HL-60 (cell line): ENCODE measurements at places on chromosomes 1 and 21.

DNA sequence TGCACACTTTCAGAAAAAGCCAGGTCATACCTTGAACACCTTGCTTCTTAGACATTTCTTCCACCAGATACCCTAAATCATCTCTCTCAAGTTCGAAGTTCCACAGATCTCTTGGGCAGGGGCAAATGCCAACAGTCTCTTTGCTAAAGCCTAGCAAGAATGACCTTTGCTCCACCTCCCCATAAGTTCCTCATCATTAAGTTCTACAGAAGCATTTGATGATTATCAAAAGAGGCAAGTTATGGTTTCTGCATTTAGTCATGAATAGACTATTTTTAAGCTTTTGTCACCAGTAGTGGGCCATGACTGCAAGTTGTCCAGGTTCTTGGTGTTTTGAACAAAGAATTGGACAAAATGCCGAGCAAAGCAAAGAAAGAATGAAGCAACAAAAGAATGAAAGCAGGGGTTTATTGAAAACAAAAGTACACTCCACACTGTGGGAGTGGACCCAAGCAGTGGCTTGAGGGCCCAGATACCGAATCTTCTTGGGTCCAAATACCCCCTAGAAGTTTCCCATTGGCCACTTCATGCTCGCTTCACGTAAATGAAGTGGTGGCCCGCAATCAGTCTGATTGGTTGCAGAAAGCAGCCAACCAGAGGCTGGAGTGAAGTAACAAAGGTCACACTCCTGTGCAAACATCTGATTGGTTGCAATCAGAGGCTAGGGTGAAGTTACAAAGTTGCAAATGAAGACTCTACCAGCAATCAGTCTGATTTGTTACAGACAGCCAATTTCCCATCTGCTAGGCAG is 9.8 kb upstream of the EGLN1 start:
- no peak for DNase-seq

DNA sequence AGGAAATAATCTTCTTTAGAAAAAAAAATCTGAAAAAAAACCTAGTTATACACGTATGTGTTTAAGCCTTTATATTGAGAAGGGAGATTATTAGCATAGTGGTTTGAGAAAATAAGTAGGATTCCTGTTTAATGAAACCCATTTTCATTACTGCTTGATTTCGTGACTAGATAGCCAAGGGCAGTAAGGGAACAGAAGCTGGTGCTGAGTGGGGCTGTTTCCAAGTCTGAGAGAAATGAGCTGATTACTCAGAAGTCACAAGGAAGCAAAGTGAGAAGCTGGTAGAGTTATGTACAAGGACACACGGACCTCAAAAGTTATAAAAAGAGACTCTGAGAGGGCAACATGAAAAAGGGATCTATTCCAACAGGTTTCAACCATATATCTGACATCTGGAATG is 256.5 kb downstream of the TTLL7 start:
- DNase-seq = no peak

DNA sequence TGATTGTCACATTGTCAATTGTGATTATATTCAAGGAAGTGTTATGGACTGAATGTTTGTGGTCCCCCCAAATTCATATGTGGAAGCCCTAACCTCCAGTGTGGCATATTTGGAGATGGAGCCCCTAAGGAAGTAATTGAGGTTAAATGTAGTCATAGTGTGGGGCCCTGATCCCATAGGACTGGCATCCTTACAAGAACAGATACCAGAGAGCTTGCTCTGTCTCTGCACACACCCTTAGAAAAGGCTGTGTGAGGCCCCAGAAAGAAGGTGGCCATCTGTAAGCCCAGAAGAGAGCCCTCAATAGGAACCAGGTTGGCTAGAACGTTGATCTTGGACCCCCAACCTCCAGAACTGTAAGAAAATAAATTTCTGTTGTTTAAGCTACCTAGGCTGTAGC is 28.1 kb downstream of the VANGL1 start:
- no peak for DNase-seq

GRCh38 chr1:8382608-8383505 is 64.9 kb downstream of the SLC45A1 start:
- DNase-seq = peak; percentile 75

DNA sequence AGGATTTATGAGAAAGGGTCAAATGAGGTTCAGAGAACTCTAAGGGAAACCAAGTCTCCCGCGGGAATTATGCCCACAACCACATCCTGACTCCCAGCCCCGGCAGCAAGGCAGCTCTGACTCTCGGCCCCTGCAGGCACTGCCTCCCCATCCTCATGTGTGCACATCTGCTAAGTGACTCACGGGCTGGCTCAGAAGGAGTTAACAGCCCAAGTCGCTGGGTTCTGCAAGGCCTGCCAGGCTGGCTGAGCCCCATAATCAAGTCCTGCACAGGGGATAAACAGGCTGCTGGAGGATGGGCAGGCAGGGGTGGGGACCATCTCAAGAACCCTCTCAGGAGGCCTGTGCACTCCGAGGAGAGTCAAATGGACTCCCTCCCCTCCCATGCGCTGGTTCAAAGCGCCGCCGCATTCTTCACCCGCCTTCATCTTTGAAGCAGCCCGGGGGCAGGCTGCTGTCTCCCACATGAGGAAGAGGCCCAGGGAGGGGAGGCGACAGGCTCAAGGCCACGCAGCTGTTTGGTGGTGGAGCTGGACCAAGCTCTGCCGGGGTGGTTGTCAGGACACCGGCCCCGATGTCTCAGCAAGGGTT is 344.3 kb downstream of the MATN1 start:
- no peak for DNase-seq

- DNase-seq = no peak
Observed at GRCh38 chr21:16058896-16059295, 329.1 kb downstream of the USP25 start.

DNA sequence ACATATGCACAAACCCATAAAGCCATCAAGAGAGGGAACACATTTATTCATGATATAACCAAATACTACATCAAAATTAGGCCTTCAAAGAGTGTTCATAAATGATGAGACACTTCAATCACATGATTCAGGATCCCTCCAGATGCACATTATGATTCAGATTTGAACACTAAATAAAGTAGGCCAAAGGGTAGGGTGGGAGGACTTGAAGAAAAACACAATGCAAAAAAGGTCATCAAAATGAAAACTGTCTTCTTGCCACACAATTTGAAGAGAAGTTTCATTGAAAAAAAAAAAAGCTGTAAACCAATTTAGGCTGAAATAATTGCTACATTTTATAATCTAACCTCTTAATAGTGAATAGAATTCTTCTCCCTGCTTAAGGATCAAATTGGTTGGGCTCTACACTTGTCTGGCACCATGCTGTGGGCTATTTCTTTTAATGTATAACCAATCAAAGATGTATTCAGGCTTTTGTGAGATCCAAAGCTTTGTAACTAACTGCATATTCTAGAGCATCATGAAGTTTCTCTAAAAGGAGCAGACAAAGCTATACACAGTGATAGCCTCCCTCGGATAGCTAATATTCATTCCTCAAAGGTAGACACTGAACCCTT is 58.1 kb downstream of the ZSWIM5 start:
- DNase-seq = no peak

GRCh38 chr1:202806845-202807450 is 1.3 kb downstream of the KDM5B start:
- DNase-seq = no peak

DNA sequence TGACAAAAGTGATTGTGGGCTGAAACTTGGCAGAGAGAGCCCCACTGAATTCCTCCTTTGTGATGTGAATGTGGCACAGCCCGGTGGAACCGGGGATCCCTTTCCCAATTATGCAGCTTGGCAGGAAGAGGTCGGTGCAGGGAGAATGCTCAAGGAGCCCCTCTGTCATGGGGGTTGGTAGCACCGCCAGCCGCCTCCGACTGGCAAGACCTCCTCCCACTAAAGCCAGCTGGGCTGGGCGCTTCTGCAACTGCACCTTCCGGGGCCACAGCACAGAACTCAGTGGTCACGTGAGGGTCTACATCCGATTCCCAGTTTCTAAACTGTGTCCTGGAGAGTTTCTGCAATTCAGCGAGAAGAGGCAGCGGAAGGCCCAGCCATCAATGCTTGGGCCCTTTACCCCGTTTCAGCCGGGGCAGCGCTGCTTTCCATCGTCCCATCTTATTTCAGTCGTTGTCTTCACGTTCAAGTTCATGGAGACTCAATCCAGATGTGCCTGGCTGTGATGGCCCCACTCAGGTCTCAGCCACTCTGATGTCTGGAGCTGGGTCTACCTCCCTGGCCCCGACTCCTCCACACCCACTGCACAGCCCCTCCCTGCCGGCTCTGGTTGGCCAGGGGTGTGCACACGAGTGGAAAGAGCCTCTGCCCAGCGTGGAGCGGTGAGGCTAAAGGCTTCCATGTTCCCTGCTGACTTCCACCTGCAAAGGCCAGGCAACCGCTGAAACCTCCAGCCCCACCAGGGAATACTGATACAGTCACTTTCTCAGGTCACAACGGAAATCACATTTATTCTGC is 39.8 kb upstream of the FHAD1 start:
- no peak for DNase-seq

- DNase-seq = no peak
Observed at GRCh38 chr1:13793088-13793730, 93.2 kb downstream of the PRDM2 start.

- DNase-seq = no peak
Observed at GRCh38 chr1:218813237-218813636, 360.4 kb upstream of the LYPLAL1 start.

DNA sequence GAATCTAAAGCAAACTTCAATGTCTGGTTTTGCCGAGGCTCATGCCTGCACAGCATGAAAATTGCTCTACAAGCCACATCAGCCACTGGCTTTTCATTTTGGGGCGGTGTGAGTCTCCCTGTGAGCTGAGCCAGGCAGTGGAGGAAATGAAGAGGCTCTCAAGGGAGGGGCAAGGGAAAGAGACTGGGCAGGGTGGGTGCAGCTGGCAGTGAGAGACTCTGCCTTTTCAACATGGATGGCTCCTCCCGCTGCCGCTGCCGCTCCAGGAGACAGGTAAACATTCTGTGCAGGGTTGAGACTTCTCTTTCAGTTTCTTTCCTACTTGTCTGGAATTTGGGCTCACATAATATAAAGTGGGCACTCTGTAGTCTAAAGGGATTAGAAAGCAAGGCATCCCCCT is 11.3 kb upstream of the CTSE start:
- DNase-seq = no peak

- no peak for DNase-seq
Observed at GRCh38 chr1:18989176-18989799, 32.8 kb upstream of the IFFO2 start.
